ENCODE measurements at places on chromosomes 3 and 15. TPM values are rescaled to one million over a fixed set of nuclear protein-coding genes. Genes with fewer than 3 reads are reported as not detected.
A peak's percentile ranks its signal among the peaks of the same experiment; 100 is the strongest.

- no peak for DNase-seq
Observed at GRCh38 chr3:8985411-8985831, 22.1 kb upstream of the RAD18 start.

- no peak for DNase-seq
Observed at GRCh38 chr15:66237513-66238235, 15.9 kb downstream of the MEGF11 start.

DNA sequence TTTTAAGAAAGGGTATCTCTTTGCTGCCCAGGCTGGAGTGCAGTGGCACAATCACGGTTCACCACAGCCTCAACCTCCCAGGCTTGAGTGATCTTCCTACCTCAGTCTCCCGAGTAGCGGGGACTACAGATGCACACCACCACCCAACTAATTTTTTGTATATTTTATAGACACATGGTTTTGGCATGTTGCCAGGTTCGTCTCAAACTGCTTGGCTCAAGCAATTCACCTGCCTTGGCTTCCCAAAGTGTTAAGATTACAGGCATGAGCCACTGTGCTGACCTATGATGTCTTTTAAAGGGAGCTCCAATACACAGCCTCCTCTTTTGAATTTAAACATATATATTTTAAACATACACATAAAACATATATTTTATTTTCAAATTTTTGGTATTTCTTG lies 60.9 kb downstream of the SLC9C1 start:
- no peak for DNase-seq

- DNase-seq = no peak
Observed at GRCh38 chr15:59401824-59402569, 29.3 kb upstream of the MYO1E start.

DNA sequence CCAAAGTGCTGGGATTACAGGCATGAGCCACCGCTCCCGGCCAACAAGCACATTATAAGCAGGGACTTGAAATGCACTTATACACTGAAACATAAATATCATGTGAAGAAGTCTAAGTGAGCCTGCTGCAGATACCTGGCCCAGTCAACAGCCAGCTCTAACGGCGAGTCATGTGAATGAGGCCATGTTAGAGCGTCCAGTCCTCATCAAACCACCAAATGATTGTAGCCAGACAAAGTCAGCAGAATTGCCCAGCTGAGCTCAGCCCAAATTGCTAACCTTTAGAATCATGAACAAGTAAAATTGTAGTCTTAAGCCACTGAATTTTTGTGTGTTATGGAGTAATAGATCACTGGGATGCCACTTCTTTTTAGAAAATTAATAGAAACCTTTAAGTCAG lies 37.8 kb upstream of the UACA start:
- DNase-seq = no peak

DNA sequence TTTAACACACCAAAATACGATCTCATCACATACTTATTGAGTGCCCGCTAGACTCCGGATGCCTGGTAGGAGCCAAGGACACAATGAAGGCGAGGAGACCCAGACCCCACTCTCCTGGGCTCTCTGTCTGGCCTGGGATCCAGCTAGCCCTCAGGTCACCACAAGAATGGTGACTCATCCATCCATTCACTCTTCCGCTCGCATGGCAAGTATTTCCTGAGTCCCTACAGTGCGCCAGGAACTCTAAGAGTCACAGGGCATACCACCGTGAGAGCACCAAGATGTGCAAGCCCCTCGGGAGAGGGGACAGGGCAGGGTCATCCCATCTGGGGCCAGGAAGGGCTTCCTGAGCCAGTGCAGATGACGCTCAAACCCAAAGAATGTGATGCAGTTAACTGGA lies 101.6 kb upstream of the PRR20G start:
- DNase-seq = peak; percentile 39

DNA sequence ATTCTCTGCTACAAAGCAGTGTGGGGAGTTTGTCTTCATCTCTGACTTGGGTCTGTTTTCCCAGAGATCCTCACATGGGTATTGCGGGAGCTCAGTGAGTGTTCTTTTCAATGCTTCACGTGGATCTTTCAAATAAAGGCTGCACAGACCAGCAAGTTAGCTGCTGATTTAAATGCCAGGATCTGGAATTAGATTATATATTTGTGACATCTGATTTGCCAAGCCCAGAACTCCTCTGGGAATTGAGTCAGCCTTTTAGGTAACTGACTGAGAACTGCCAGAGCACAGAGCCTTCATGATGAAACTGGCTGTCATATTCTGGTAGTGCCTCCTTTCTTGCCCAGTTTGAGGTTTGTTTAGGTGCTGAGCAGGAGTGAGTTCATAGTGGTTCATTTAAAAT lies 14.7 kb downstream of the EDEM1 start:
- DNase-seq = no peak

DNA sequence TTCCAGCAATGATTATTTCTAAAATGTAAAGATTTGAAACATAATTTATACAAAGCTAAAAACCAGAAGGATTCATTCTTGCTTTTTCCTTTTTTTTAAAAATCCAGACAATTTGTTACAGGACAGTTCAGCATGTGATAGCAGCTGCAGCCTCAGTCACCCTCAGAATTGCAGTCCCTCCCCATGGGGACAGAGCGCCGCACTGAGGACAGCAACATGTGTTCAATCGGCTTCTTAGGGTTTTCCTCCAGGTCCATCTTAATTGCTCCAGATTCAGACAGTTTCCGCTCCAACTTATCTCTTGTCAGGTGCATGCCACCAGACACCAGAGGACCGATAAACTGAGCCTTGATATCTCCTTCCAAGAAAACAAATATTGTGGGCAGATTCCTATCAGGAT lies 134.9 kb upstream of the TBC1D5 start:
- DNase-seq = no peak

GRCh38 chr3:128605091-128606046 lies 45.2 kb downstream of the RPN1 start:
- no peak for DNase-seq

DNA sequence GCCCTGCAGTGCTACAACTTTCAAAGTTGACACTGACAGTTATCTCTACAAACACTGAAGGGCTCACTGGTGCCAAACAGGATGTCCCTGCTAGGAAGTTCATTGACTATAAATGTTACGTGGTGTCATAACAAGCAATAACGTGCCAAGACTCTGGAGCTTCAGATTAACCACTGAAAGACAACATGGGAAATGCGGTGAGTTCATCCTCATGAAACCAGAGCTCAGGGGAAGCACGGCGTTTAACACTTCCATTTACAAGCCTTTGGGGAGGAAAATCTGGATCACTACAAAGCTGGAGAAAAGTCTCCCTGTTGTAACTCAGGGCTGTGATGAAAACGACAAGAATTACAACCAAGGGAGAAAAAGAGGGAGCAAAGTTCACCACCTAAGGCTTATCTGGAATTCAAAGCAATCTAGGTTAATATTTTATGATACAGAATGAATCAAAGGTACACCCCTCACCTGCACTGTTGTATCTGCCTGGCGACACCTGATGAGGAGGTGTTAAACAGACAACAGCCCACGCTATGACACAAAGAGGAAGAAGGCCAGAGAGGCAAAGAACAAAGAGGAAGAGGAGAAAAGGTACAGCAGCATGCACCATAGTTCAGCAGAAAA lies 27.0 kb downstream of the SHQ1 start:
- DNase-seq = peak; percentile 82

Gene TTC23
- 10.4 TPM for total RNA-seq

Gene FANCD2OS
- not detected for total RNA-seq

Gene CPEB1
- total RNA-seq = 3.3 TPM

Gene SAMMSON
- total RNA-seq = not detected

Gene C3orf80
- total RNA-seq = 0.33 TPM

Gene SUCNR1
- not detected for total RNA-seq

Data from PC-3 (cell line).